ELR (cell line): ENCODE measurements at places on chromosomes 4 and X.

DNA sequence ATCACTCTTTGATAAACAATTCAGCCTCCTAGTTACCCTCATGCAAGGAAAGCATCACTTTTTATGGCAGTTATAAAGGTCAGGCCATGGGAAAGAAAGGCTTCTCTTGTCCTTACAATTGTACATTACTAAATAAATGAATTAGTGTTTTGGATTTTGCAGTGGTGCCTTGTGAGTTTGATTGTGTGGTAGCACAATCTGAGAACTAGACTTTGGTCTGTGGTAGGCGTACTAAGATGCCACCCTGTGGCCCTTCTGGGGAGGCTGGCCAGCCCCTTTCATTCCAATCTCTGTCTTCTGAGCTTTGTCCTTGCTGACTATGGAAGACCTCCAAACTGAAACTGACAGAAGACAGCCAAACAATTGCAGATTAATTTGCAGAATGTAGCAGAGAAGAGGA lies 14.6 kb upstream of the HNRNPD start:
- DNase-seq = no peak

DNA sequence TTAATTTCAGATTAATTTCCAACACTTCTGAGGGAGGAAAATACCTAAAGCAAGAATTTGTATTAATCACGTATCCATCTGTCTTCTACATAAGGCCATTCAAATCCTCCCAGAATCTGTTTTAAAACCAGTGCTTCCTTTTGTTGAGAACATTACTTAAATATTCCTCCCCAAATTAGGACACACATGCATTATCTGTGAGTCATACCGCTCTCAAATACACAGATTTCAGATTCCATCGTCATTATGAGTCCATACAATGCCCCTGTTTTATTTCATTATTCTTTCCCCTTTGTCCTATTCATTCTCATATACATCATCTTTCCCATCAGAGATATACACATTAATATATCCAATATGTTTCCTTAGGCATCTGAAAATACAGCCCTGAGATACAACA lies 57.3 kb upstream of the PRSS12 start:
- peak; percentile 74 for DNase-seq

DNA sequence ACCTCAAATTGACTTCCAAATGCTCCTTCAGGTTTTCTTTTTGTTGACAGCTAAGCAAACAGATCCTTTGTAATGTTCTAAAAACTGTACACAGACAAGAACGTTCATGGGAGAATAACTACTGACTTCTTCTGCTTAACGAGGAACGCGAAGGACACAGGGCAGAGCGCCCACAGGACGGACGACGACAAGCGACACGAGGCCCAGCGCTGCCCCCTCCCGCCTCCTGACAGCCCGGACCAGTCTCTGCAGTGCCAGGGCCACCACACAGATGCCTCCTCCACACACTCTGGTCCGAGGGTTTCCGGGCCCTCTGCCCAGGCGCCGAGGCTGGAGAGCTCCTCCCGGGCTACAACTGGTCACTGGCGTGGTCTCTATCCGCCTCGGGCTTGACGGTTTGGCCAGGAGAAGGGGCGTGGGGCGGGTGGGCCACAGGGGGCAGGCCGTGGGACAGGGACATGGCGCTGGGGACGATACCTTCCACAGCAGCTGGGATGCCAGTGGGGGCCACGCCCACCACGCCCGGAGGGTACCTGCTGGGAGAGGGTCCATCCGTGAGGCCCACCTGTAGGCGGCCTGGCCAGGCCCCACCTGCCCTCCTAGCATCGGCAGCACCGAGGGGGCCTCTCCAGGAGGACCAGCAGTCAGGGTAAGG lies 36.9 kb downstream of the CTBP1 start:
- no peak for DNase-seq

DNA sequence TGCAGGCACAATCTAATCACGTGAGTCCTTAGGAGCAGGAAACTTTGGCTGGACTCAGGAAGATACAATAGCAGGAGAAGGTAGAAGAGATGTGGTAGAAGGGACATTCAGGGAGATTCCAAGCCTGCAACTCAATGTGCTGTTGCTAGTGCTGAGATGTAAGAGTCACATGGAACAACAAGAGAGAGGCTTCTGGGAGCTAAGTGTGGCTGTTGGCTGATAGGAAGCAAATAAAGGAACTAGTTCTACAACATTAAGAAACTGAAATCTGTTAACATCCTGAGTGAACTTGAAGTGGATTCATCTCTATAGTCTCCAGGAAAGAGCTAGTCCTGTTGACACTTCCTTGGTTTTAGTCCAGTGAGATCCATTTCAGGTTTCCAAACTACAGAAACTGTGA lies 1207.4 kb downstream of the ADGRL3 start:
- no peak for DNase-seq

DNA sequence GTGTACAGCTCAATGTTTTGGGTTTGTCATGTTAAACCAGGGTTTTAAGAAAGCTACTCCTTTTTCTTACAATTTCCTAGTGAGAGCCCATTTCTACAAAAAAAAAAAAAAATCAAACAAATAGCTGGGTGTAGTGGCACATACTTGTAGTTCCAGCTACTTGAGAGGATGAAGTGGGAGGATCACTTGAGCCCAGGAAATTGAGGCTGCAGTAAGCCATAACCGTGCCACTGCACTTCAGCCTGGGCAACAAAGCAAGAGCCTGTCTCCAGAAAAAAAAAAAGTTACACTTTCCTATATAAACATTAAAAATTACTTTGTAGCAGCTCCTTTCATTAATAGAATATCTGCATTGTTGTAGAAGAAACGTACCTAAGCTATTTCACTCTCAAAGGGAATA lies 166.7 kb downstream of the HS6ST2 start:
- DNase-seq = no peak

GRCh38 chr4:8855818-8856245 lies 15.8 kb downstream of the HMX1 start:
- DNase-seq = no peak

- DNase-seq = no peak
Observed at GRCh38 chrX:9091258-9091657, 57.3 kb upstream of the FAM9B start.

DNA sequence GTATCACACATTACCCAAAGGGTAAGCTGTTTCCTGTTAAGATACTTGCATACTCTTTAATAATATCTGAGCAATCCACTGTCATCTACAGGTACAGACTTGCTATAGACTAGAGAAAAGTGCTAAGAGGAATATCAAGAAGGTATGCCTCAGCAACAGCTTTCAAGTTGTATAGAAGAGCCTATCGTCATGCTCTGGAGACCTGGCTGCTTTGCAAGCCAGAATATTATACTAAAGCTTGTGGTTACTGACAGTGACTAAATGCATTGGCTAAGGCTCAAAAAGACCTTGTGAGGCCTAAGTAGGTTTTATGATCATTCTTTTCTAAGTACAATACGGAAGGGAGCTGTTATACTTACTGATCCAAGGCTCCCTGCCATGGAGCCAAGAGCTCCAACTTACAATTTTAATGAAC lies 11.3 kb downstream of the LAMP2 start:
- peak; percentile 85 for DNase-seq

DNA sequence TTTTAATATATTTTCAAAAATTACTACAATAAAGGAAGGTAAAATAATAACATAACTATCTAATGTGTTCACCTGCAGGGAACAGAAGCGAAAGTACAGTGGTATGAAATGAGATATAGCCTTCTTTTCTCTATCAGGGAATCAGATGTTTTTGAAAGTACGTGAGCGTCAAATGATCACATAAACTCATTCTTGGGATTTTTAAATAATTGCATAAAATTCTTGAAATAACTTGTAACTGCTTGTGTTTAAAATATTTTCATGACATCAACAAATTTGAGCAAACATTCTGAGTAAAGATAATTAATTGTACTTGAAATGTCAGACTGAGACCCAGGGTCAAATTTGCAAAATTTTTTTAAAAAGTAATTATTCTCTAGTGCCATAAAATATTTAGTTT lies 193.5 kb upstream of the NEIL3 start:
- no peak for DNase-seq

DNA sequence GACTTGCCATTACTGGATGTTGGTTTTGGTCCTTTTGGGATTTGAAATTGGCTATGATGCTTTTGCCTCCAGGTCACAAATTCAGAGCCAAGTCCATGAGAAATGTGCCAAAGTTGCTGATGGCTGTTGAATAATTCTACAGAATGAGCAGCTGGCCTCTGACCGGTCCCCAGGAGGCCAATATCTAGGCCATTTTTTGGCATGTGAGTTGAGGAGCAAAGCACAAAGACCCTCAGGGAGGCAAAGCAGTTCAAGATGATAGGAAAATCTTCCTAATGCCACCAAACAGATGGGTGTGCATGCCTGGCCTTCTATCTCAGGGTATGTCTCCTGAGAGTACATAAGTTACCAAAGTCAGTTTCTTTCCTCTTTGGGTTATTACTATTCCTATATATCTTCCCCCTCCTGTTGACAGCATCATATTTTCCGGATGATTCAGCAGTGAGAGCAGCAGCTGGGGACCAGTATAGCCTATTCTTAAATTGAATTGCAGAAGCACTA lies 44.4 kb downstream of the SEL1L3 start:
- peak; percentile 37 for DNase-seq

- DNase-seq = peak; percentile 88
Observed at GRCh38 chr4:159410076-159410777, 307.3 kb downstream of the RAPGEF2 start.

DNA sequence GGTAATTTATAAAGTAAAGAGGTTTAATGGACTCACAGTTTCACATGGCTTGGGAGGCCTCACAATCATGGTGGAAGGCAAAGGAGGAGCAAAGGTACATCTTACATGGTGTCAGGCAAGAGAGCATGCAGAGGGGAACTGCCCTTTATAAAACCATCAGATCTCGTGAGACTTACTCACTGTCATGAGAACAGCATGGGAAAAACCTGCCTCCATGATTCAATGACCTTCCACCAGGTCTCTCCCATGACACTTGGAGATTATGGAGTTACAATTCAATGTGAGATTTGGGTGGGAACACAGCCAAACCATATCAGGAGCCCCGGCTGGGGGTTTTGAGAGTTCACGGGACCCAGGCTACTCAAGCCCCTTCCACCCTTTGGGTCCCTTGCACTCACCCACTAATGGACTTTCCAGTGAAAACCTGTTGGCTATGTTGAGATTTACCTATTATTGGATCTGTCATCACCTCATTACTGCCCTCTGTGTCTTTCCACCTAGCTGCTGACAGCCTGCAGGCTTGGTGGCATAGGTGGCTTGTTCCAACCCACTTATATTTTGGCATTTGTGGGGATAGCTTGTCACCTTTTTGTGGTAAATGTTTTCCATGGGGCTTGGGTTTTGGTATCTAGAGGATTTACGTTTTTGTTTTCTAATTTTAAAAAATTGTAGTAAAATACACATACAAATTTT lies 24.0 kb downstream of the IGFBP7 start:
- no peak for DNase-seq

GRCh38 chr4:7879127-7879526 lies 60.5 kb downstream of the AFAP1 start:
- no peak for DNase-seq

GRCh38 chr4:179116011-179116410 lies 1673.8 kb upstream of the AGA start:
- DNase-seq = no peak

GRCh38 chr4:119138046-119138445 lies 2.4 kb downstream of the MYOZ2 start:
- DNase-seq = no peak

DNA sequence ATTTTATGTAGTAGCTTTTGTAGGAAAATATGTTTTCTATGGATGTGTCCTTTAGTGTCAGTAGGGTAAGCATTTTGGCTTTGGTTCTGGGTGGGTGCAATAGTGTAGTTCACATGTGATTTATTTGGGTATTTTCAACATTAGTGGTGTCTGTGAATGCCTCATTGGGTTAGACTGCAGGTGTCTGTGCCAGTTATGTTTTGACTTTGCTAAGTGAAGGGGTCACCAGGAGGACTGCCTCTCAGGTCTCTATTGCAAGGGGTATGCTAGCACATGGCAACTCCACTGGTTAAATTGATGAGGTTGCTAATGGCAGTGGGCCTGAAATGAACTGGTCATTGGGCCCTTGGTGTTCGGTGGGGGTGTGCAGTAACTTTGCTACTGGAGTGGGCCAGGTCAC lies 467.1 kb downstream of the NAF1 start:
- no peak for DNase-seq

- DNase-seq = peak; percentile 81
Observed at GRCh38 chrX:100994352-100995281, 25.1 kb downstream of the ARL13A start.

DNA sequence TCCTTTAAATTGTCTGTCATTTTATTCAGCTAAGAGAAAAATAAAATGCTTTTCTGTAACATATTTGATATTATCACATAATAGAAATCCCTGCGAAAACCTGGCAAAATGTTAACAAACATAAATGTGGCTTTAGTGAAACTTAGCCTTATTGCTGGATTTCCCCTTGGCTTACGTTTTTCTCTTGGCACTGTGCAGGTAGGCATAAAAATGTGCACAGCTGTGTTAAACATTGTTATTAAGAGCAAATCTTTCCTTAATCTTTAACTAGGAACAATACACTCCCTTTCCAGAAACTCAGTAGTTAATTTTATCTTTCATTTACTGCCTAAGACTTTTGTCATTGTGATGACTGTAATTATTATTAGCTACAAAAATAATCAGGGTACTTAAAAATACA lies 202.4 kb upstream of the GNPDA2 start:
- DNase-seq = no peak

DNA sequence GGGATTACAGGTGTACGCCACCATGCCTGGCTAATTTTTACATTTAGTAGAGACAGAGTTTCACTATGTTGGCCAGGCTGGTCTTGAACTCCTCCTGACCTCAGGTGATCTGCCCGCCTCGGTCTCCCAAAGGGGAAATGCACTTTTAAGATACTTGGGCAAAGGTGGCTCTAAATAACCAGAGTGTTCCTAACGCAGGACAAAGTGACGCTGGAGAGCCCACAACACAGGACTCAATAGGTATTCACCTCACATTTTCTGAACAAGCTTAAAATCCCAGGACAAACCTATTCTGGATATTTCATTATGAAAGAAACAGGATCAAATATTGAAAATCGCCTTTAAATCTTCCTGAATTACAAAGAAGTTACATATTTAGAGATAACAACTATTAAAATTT lies 69.0 kb downstream of the WDFY3 start:
- DNase-seq = no peak

GRCh38 chr4:146179784-146180370 lies 4.4 kb downstream of the LSM6 start:
- no peak for DNase-seq

DNA sequence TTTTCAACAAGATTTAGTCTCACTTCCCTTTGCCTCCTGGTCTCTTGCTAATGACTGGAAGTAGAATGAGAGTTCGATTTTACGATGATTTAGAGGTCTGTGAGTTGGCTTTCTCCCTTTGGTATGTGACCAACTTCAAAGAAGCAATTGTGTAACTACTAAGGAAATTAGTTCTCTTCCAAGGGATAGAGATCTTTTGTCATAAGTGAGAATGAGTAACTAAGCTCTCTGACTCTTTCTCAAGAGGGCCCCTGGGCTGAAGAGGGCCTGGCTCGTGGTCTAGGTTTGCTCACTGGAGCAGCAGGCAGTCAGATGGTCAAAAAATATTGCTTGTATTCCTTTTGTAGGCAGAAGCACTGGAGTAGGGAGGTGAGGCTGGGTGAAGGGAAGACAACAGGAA lies 176.3 kb downstream of the ENOX2 start:
- peak; percentile 71 for DNase-seq
